DMS53 (cell line): ENCODE measurements at places on chromosomes 11 and 22.

DNA sequence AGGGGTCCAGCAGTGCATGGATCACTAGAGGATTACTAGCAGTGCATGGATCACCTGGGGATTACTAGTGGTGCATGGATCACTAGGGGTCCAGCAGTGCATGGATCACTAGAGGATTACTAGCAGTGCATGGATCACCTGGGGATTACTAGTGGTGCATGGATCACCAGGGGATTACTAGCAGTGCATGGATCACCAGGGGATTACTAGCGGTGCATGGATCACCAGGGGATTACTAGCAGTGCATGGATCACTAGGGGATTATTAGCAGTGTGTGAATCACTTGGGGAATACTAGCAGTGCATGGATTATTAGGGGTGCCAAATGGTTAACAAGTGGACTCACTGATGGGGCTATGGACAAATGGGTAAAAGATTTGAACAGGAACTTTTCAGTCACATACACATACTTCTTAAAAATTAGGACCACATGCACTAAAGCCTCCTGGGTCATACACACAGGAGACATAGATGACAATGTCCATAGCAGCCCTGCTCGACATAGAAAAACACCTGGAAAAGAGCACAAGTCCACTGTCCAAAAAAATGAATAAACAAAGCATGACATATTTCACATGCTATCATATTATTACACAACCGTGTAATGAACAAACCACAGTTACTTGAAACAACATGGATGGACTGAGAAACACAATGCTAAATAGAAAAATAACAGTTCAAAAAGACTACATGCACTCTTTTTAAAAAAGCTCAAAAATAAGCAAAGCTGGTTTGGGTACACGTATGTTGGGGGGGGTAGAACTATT is 109.8 kb downstream of the CD44 start:
- no peak for DNase-seq

- DNase-seq, result peak; percentile 73
Measured at GRCh38 chr22:39490135-39490798, 11.8 kb upstream of the MIEF1 start.

GRCh38 chr11:11940551-11940950 is 67.9 kb downstream of the DKK3 start:
- DNase-seq, result no peak

DNA sequence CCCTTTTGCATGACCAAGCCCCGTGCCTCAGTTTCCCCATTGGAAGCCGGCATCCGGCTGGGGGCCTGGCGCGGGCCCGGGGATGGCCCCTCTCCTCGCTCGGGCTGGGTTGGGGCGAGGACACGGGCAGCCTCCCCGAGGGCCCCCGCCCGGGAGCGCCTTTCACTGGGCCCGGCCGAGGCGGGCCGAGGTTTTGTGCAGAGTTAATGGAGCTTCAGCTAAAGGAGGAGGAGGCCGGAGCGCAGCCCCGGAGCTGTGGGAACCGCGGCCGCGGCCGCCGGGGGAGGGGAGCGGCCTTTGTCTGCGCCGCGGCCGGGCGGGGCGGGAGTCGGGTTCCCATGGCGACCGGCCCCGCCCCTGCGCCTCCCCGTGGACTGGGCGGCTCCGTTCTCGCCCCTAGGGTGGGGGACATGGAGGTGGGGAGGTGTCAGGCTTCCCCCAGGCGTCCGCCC is 1.4 kb upstream of the MAPK11 start:
- peak; percentile 83 for DNase-seq

GRCh38 chr11:92845390-92845789 is 124.1 kb upstream of the MTNR1B start:
- no peak for DNase-seq

GRCh38 chr22:46033256-46034200 is 56.6 kb upstream of the WNT7B start:
- DNase-seq, result no peak

- no peak for DNase-seq
Measured at GRCh38 chr11:118785362-118785761, 5.6 kb downstream of the DDX6 start.

DNA sequence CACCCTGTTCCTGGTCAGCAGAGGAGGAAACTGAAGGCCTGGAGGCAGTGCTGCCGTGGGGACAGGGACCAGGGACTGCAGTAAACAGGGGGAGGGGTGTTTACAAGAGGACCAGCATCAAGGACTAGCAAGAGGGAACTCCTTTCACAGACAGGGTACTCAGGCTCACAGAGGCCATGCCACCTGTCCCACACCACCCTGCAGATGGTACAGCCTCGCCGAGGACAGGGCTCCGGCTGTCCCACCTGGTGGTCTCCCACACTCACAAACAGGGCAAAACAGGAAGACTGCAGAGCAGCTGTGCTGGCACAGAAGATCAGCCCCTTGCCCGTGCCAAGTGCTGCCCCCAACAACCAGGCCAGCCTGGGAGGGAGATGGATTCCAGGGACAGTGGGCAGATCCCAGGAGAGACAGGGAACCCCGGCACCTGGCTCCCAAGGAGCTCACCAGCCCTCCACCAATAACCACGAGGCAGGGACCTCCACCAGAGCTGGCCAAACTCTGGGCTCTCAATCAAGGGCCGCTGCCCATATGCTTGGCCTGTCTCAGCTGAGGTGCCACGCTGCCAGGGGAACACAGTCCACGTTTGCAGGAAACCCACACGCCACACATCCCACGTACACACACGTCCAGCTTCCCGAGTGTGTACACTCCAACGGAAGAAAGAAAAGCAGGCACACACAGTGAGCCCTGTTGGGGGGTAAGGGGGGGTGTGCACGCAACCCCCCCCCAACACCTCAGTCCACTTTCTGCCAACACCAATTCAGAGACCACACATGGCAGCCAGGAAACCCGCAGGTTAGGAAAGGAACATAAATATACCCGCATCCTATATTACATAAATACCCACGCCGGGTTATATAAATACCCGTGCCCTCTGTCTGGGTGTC is 2.1 kb downstream of the CSNK1E start:
- no peak for DNase-seq

DNA sequence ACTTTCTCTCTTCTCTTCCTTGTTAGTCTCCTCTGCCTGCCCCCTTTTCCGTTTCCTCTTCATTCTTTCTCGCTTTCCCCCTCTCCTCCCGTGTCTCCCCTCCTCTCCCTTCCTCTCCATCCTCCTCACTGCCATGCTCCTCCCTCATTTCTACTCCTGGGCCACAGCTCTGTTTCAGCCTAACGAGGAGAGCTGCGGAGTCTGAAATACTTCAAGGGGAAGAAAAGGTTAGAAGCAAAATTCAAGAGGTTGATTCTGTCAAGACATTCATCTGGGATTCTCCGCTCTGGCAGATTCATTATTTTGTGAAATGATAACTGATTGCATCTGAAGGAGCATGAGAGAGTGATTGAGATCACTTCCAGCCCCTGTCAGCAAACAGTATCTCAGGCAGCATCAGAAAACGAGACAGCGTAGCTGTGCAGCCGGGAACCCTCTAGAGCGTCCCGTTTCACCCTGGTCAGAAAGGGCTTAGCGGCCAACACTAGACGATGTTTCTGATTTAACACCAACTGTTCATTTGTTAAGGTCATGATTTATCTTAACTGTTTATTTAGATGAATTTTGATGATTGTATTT is 279.3 kb upstream of the B3GAT1 start:
- DNase-seq, result no peak
